Activated CD8-positive, alpha-beta T cell treated with anti-CD3 and anti-CD28 coated beads for 36 hours (primary cell): ENCODE measurements at places on chromosomes 4 and X. TPM values are rescaled to one million over a fixed set of nuclear protein-coding genes. Genes with fewer than 3 reads are reported as not detected.

Gene MAGEA3
- not detected for total RNA-seq

Gene DRD5
- total RNA-seq, result not detected

Gene G3BP2
- total RNA-seq, result 197 TPM

Gene DCAF4L1
- 0.41 TPM for total RNA-seq

Gene LDOC1
- 2.7 TPM for total RNA-seq

Gene TAF9B
- 13.4 TPM for total RNA-seq

Gene FAM13A
- 6.0 TPM for total RNA-seq

Gene FRMD7
- not detected for total RNA-seq

Gene ZNF157
- 0.52 TPM for total RNA-seq

Gene ZDHHC15
- total RNA-seq, result 0.27 TPM

Gene TNMD
- not detected for total RNA-seq
